ENCODE measurements at places on chromosomes 6 and 20.

DNA sequence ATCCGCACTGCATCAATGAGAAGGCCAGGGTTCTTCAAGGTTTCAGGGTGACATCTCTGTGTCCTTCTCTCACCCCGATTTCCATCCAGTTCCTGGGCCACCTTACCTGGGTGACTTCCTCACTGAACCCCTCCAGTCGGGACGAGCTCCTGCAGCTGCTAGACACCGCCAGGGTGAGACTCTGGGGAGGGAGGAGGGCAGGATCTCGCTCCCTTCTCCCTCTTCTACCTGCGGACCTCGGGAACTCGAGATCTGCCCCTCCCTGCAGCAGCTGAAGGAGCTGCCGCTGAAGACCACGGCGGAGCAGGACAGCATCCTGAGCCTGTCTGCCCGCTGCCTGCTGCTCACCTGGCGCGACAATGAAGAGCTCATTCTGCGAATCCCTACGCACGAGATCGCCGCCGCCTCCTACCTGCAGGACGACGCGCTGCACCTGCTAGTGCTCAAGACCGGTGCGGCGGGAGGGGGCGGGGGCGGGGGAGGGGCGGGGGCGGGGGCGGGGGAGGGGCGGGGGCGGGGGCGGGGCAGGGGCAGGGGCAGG, 7.5 kb downstream of the CCM2L start:
- peak; percentile 22 for DNase-seq

- no peak for DNase-seq
These were observed 106.3 kb upstream of the SHLD1 start for GRCh38 chr20:5643936-5644335.

GRCh38 chr6:154441995-154442310, 68.5 kb downstream of the CNKSR3 start:
- no peak for DNase-seq

GRCh38 chr20:50133474-50134217, 19.9 kb downstream of the PEDS1 start:
- no peak for DNase-seq

- peak; percentile 37 for DNase-seq
These were observed 72.2 kb downstream of the RPP40 start for GRCh38 chr6:4931530-4932227.

DNA sequence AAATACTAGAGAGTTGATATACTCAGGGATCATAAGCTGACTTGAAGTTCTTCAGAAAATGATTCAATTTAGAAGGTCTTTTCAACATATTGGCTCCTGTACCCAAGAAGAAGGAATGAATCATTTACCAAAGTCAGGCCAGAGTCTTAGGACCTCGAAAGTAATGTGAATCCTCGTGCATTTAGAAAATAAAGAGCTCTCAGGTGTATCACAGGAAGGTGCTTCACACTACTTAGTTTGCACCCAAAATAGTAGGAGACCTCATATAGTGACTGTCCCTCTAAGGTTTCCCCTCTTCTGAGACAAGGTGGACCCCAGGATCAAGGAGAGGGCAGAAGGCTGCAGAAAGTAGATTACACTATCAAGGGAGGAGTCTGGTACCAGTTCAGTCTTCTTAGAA, 71.8 kb downstream of the F13A1 start:
- DNase-seq, result no peak
